ENCODE measurements at places on chromosomes 3 and 15. TPM values are rescaled to one million over a fixed set of nuclear protein-coding genes. Genes with fewer than 3 reads are reported as not detected.

DNA sequence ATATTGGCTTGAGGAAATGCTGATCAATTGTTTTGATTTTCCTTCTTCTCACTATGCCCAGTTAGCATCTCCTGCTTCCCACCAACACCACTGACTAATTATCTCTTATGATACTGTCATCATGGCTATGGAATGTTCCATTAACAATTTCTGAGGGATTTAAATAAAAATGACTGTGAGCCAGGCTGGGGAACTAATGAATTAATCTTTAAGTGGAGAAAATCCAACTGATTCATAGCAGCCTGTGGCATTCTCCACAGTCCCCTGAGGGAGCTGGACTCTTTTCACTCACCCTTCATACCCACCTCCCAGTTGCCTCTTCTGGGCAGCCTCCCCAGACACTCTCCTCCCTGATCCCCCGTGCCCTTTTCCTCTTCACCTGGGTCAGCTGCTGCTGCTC is 353.6 kb downstream of the CLSTN2 start:
- no peak for DNase-seq

DNA sequence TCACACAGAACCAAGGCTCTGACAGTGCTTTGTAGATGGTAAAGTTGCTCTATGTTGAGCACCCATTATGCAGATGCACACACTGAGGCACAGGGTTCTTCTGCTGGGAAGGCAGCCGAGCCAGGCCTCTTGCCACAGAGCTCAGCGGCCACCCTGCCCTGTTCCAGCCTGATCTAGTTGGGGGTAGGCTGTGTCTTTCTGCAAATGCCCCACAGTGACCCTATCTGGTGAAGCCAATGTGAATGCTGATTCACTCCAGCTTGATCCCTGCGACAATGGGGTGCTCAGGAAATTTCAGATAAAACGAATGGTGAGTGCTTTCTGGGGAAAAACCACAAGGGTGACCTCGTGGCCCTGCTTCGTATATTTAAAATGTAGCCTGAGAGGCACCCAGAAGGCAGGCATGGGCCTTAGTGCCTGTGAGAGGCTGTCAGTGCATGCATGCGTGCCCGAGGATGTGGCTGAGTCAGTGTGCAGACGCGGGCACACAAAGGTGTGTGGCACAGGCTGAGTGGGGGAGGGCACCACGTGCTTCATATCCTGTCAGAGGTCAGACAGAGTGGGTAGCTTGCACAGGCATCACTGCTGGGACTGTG is 85.7 kb downstream of the ATP2B2 start:
- DNase-seq: no peak

- no peak for DNase-seq
These were observed 102.8 kb downstream of the STT3B start for GRCh38 chr3:31635545-31635944.

GRCh38 chr15:69536726-69537512 is 84.3 kb downstream of the RPLP1 start:
- DNase-seq: no peak

- peak; percentile 84 for DNase-seq
These were observed 5.0 kb downstream of the GATA2 start for GRCh38 chr3:128487813-128488635.

- DNase-seq: no peak
These were observed 6.9 kb downstream of the XXYLT1 start for GRCh38 chr3:195263925-195264600.

DNA sequence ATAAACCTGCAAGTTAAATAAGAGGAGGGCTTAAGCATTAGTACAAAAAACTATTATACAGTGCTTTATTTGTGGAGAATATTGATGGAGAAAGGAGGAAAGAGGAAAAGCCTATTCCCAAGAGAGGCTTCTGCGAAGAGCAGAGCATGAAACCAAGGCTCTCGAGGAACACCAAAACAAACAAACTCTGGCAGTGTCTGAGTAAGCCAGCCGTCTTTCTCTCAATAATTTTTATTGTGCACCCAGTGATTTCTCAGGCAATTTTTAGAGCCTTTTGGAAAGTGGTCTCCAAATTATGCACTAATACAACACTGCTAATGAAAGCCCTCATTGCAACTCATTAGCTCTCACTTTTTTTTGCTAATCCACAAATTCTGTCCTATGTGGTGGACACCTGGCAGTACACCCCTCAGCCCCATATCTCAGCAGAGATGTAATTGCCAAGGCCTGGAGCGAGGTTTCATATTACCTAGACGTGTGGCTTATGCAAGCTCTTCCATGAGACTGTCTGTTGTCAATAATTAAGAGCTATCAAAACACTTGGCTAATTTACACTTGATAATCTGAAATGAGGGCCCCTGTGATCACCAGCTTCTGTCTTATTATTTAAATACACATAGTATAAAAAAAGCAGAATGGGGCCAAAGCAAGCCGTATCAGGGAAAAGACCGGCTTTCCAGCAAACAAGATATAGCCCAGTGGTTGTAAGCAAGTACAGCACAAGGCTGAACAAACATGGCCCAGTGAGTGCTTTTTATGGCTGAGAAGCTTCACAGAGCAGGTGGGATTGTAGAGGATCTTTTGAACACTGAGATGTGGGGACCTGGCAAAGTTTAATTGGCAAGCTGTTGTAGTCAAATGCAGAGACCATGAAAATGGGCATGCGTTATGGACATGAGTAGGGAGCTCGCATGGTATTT is 216.9 kb downstream of the ROBO2 start:
- no peak for DNase-seq

- DNase-seq: no peak
These were observed 38.3 kb downstream of the PDE8A start for GRCh38 chr15:85019815-85020590.

DNA sequence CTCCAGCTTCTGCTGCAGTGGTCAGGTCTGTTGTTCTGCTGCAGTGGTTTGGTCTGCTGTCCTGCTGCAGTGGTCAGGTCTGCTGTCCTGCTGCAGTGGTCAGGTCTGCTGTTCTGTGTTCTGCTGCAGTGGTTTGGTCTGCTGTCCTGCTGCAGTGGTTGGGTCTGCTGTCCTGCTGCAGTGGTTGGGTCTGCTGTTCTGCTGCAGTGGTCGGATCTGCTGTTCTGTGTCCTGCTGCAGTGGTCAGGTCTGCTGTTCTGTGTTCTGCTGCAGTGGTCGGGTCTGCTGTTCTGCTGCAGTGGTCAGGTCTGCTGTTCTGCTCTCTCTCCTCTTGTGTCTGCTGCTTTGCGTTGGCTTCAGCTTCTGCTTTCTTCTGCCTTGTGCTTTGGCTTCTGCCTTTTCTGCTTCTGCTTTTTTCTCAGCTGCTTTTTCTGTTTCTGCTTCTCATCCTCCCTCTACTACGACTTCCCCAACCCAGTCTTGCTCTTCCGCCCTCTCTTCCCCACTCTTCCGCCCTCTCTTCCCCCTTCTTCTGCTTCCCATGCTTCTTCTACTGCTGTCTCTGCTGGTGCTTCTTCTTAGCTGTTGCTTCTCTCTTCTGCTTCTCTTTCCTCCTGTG is 50.7 kb downstream of the FAM43A start:
- no peak for DNase-seq

- DNase-seq: no peak
These were observed 105.3 kb downstream of the BBX start for GRCh38 chr3:107627962-107628542.

DNA sequence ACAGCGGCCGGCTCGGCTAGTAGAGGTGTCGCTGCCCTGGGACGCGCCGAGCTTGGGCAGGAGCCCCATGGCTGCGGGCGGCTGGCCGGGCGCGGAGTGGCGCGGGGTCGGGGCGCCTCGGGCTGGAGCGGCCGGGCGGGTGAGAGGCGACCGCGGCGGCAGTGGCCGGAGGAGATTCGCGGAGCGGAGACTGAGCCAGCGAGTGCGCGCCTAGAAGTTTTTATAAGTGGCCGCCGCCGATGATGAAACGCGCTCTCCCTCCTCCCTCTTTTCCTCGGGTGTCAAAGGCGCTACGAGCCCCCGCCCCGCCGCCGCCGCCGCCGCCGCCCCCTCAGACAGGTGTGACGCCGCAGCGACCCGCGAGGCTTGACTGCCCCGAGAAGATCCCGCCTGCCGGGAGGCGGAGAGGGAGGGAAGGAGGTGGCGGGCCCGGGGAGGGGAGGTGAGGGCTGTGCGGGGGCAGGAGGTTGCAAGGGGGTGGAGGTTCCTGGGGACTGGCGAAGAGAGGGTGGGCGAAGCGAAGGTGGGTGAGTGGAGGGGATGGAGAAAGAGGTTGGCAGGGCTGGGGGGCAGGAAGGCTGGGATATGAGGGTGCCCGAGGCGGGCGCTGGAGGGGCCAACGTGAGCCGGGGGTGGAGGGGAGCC is at the start of gene SLCO2A1:
Gene SLCO2A1, minus strand, starts transcription at position 192 of the 645 bp plus-strand sequence. Its CDS starts 123 bp downstream, at position 69.
- DNase-seq: no peak

GRCh38 chr3:134038071-134038491 is 8.4 kb upstream of the SLCO2A1 start:
- no peak for DNase-seq

DNA sequence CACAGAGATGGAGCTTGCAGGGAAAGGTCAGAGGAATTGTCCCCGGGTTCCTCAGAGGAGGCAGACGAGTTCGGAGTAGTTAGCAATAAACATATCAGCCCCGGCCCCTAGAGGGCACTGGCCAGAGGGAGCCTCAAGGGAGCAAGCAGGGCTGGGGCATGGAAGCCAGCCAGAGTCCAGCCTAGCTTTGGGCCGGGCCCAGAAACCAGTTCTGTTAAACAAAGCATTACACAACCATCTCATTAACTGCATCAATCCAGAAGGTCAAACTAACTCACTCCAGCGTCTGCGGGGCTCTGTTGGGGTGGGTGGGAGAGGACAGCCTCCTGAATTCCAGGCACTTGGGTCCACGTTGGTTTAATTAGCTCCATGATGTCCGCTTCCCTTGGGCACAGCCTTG is 41.0 kb upstream of the IREB2 start:
- no peak for DNase-seq

DNA sequence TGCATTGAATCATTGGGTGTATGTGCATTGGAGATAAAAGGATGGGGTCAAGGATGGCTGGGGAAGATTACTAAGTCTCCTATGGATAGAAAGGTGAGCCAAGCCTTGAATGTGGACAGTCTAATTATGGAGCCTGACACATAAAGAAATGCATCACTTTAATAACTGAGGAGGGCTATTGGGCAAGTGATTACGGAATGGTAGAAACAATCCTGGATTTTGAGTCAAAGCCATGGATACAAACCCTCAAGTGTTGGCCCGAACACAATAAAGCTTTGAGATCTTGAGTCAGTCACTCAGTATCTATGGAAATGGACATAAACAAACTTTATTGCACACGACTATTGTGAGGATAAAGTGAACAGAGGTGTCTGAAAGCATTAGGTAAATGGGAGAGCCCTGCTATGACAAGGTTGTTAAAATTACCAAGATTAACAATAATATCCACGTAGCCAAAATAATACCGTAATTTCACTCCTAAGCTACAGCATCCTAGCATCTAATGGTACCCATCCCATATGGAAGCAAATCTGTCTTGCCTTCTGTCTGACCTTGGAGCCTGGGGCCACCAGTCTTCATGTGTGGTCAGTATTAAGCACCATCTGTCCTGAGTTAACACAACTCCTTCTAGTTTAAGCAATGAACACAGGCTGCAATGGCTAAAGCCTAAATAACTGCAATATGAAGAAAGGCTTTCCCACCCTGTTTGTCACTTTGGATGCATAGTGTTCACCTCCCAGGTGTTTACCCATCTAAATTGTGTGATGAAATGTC is 136.9 kb upstream of the PRICKLE2 start:
- no peak for DNase-seq

DNA sequence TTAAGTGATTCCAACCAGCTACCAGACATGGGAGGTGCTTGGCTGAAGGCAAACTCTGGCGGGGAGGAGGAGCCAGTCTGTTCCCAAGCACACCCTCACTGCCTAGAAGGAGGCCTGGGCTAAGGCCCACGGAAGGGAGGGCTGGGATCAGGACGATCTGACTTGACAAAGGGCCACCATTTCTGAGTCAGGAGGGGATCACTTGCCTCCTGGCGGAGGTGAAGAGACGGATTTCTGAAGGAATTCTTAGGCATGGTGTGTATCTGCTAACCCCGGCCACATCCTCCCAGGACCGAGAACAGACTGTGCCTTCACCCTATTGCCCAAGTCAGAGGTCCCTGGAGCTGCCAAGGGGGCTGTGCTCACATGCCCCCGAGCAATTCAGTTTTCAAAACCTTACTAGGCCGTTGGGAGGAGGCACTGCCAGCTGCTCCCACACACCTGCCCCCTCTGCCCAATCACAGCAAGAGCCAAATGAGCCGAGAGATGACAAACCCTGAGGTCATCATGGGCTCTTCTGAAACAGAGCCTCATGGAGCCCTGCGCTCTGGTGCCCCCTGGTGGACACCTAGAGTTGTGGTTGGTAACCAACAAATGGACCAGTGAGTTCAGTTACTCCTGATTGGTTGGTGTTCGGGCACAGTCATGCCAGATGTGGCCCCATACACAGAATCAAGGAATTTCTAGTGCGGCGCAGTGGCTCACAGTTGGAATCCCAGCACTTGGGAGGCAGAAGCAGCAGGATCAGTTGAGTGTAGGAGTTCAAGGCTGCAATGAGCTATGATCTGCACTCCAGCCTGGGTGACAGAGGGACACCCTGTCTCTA is 6.5 kb upstream of the TNK2 start:
- peak; percentile 94 for DNase-seq

GRCh38 chr15:59005579-59005978 is 18.1 kb downstream of the RNF111 start:
- no peak for DNase-seq

DNA sequence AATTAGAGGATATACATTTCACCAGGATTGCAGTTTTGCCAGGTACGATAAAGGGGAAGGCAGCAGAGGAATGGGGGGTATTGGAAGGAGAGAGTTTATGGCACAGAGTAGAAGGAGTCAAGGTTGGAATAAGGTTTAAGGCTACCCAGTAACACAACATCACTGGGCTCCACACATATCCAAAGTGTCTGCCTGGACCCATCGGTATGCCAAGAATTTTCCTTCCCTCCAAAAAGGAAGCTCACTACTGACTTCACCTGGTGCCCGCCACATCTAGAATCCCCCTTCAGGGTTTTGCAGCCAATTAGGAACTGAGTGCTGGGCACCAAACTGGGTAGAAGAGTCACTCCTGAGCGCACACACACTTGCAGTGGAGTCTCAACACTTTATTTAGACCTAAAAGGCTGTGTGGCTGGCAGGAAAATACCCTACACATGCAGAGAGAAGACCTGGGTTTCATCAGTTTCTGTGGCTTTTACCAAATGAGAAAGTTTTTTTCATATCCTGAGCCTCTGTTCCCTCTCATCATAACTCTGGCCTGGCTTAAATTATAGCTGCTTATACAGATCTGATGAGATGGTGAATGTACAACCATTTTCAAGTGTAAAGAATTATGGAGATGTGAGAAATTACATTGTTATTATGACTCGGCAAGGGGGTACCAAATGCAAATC is 190.8 kb upstream of the LPP start:
- no peak for DNase-seq

GRCh38 chr15:101250341-101250831 is 1.5 kb downstream of the CHSY1 start:
- DNase-seq: no peak

GOLGB1 gene
- total RNA-seq: 13.1 TPM

GOLGA8G gene
- not detected for total RNA-seq

RAB8B gene
- total RNA-seq: 13.1 TPM

CLDN18 gene
- total RNA-seq: not detected

P2RY14 gene
- not detected for total RNA-seq

CPA3 gene
- total RNA-seq: not detected

GOLGA6A gene
- total RNA-seq: not detected

GRK7 gene
- not detected for total RNA-seq

POPDC2 gene
- total RNA-seq: 0.38 TPM

RETNLB gene
- total RNA-seq: not detected

SLC25A38 gene
- 21.1 TPM for total RNA-seq

Data from NCI-H460 (cell line).